ENCODE measurements at places on chromosomes 3 and 15.

DNA sequence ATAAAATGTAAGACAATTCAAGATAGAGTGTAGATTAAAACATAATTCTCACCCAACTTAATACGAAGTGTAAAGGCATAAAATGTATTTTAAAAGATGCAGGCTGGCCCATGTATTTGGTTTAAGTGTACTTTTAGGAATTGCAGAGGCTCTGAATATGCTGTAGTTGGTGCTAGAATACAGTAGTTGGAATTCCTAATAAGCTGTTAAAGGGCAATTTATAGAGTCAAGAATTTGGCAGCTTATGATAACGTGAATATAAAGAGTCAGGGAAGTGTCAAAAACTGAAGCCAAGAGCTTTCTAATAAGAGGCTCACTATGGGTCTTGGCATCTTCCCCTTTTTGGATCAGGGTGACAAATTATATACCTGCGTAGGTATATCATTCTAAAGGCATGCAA is 36.5 kb downstream of the ADAMTS9 start:
- DNase-seq = no peak

DNA sequence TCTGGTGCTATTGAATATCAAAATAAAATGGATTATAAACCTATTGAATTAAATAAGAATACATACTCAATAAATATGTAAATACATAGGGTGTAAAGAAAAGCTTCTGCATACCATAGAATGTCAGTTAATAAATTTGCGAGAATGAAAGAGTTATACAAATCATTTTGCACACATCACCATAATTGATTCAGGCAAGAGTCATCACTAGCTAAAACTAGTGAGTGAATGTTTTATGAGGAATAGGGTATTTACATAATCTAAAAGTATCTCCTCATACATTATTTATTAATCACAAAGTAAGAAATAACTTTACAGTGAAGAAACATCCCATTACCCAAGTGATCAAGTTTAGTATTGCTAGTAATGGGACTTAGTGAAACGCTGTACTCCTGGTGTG is 13.6 kb downstream of the EXOG start:
- DNase-seq = no peak

DNA sequence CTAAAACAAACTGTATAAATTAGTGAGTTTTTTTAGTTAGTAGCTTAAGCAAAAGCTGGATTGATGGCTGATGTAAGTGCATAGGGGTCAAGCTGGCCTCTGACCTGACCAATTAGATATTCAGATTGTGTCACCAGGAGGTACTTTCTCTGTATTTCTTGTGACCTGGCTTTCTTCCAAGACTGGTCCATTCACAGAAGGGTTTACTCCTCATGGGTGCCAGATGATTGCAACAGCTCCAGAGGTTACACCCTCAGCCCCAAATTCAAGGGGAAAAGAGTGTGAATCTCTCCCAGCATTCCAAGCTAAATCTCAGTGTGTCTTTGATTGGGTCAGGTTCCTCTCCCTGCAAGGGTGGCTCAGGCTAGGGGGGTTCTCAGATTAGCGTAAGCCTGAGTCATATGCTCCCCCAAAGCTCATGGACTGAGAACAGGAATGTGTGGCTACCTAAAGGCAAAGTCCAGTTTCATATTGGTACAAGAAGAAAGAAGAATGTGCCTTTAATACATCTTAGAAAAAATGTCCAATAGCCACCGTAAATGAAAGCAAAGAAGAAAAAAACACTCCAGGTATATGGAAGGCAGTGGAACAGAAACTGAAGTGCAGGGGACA is 16.5 kb downstream of the PML start:
- no peak for DNase-seq

- DNase-seq = no peak
Observed at GRCh38 chr3:43843386-43843785, 152.6 kb downstream of the ABHD5 start.

- DNase-seq = no peak
Observed at GRCh38 chr15:42042602-42043400, 22.0 kb upstream of the PLA2G4E start.

- DNase-seq = no peak
Observed at GRCh38 chr3:39098473-39099000, 8.9 kb downstream of the GORASP1 start.

- no peak for DNase-seq
Observed at GRCh38 chr15:51401051-51401780, 59.8 kb downstream of the GLDN start.

DNA sequence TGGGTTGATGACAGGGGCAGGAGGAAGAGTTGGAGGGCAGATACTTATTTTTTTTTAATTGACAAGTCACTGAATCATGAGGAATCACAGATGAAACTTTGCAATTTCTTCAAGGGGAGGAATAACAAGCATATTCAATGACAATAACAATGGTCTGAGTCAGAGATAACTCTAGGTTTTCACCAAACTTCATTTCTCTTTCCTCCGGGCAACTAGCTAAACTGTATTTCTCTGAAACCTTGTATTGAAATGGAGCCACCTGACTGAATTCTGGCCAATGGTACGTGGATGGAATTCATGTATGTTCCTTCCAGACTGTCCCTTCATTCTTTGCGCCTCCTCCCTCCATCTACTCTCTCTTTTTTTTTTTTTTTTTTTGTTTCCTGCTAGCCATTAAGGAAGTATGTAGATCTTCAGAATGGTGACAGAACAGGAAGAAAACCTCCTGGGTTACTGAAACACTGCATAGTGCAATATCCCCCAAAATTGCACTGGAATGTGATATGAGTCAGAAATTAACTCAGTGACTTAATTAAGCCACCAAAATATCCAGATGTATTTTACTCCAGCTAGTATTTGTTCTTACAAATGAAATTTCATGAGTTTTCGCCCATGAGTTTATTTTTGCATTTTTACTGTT is 495.4 kb downstream of the OTOL1 start:
- DNase-seq = no peak

DNA sequence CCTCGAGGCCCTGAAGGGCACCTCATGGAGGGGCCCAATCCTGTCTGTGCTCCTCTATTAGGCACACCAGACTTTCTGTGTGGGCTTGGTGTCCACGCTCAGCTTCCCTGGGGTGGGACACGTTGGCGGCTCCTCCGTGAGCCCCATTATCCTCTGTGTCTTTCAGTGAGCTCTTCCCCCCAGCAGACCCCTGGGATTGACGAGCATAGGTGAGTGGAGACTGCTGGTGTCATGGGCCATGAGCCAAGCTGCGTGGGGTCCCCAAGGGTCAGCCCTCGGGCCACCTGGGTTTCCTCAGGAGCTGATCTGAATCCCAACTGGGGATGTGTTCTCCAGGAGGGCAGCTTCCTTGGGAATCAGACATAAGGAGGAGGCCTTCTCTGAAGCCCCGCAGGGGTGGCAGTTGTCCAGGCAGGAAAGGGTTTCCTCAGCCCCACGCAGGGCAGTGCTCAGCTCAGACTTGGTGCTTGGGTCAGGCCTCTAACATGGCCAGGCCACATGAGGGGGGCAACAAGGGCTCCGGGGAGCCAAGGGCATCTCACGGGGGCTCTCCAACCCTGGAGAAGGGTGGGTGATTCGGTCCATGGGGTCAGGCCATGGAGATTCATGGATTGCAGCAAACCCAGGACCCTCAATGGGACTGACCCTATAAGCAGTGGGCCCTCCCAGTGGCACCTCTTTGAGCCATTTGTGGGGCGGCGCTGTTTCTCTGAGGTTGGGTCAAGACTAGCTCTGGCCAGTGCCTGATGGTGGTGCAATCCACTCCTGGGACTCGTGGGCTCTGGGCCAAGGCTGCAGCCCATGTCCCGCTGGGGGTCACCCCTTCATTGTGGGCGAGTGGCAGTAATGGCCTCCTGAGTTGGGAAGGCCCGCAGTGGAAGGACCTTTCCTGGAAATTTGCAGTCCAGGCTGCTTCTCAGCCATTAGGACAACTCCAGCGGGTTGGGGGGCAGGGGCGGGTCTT is 222.5 kb downstream of the SNRPN start:
- no peak for DNase-seq

DNA sequence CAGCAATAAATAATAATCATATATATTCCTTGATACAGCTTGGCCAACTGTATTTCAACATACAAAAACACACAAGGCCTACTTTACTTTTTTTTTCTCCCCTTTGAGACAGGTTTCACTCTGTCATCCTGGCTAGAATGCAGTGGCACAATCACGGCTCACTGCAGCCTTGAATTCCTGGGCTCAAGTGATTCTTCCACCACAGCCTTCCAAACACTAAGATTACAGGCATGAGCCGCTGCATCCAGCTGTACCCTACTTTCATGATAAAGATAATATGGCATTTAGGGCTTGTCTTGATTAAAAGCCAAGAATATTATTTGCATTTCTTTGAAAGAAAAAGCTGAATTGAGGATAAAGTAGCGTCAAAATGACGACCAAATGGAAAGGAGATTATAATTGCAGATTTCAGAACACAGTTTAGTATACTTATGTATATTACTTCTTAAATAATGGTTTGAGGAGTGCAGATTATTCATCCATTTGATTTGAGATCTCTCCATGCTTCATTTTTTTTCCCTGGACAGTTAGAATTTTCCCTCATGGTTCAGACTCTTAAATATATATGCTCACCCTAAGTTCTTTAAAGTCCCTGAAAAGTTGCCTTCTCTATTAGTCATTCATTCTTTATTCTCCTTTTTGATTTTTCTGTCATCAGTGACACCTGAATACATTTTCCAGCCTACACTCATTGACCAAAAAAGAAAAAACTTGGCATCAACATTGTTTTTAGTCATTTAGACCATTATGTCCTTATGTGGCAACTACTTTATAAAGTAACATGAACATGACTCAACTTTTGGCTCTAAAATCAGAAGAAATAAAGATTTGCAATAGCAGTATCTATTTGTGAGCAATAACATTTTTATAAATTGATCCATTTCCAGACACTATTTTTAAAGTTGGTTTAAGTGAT is 48.5 kb upstream of the MLF1 start:
- DNase-seq = peak; percentile 25

GRCh38 chr3:185225523-185225922 is 28.3 kb downstream of the EHHADH start:
- DNase-seq = no peak

GRCh38 chr3:40055956-40056355 is 246.5 kb downstream of the MYRIP start:
- no peak for DNase-seq

- no peak for DNase-seq
Observed at GRCh38 chr15:88641959-88642452, 3.2 kb downstream of the ISG20 start.

GRCh38 chr3:163655021-163655420 is 1423.3 kb downstream of the SI start:
- no peak for DNase-seq

DNA sequence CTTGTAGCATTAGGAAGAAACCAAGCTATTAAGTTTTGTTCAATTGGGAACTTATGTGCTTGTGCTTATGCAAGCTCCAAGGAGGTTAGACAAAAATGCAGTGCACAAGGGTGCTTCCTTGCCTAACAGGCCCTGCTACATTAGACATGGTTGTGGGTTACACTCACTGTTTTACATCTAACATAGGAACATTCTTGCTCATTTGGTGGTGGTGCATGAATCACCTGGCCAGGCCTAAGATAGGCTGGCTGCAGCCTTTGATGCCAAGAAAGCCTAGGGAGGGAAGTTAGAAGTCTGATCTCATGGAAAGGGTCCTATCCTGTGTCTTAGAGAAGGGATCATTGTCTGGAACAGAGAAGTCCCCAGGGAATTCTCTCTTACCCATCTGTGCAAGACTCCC is 43.5 kb downstream of the CA12 start:
- DNase-seq = no peak

DNA sequence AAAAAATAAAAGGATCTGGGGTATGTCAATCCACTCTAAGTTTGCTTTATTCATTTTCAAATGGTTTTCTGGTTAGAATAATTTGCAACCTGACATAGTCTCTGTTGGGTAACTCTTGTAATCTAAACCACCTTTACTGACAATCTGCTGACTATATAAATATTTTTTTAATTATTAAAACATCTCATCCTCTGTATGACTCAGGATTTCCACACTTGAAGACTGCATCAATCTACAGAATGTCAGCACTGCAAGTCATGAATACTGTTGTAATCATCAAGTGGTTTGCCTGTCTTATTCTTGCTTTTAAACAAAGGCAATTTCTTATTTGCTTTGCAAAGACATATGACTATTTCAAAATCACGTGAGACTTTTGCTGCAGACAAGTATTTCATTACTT is 42.1 kb downstream of the VGLL3 start:
- DNase-seq = no peak

DNA sequence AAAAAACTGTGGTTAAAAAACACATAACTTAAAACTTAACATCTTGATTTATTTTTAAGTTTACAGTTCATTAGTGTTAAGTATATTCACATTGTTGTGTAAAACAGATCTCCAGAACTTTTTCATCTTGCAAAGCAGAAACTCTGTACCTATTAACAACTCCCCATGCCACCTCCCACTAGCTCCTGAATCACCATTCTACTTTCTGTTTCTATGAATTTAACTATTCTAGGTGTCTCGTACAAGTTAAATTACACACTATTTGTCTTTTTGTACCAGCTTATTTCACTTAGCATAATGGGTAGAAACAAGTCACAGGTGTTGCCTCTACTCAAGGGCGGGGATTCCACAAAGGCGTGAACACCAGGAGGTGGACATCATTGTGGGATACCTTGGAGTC is 43.2 kb downstream of the CRTC3 start:
- no peak for DNase-seq

All from brain (organoid and tissue), 16 donors.